ENCODE measurements at places on chromosomes 5 and 9.

DNA sequence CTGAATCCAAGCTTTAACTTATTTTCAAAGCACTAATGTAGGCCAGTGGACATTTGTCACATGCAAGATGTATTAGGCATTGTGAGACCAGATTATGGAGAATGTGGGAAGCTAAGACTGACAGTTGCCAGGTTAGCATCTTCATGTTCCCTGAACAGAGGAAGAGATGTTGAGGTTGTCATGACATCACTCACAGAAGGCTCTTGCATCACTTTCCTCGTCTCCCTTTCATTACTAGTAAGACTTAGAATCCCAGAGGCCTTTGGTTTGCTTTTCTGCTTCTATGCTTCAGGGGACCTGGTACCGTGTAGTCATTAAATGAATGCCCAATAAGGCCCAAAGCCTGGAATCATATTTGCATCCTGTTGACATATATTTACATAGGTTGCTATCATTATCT, 76.4 kb upstream of the RPS23 start:
- no peak for DNase-seq

DNA sequence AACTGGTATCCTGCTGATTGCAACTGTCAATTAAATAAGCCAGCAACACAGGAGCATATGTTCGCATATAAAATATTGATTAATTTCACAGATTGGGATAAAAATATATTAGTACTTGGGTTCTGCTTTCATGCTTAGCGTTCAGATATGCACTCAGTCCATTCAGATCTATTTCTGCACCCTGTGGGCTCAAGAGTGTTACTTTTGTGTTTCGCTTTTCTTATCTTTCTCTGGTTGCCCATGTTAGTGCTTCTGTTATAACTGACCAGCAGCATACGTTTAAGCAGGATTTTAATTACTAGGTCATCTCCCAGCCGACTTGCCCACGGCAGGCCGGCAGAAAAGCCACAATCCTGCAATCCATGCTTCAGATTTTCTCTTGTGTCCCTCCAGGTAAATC, 289.1 kb downstream of the EBF1 start:
- DNase-seq, result no peak

- DNase-seq, result no peak
Observed at GRCh38 chr5:109877670-109878045, 187.9 kb downstream of the MAN2A1 start.

DNA sequence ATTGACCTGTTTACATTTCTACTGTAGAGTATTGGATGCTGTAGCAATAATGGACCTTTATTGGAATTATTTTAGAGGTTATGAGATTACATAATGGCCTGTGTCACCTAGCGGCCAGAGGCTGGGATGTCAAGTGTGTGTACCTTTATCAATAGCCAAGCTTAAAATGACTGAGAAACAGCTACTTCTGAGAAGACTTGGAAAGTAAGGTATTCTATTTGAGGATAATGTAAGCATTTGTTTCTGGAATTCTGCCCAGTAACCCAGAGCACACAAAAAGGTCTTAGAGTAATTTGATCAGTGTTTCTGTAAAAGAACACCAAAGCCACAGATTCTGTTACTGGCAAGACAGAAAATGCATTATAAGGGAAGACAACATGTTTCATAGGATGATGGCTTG, 116.8 kb downstream of the MACIR start:
- DNase-seq, result no peak

DNA sequence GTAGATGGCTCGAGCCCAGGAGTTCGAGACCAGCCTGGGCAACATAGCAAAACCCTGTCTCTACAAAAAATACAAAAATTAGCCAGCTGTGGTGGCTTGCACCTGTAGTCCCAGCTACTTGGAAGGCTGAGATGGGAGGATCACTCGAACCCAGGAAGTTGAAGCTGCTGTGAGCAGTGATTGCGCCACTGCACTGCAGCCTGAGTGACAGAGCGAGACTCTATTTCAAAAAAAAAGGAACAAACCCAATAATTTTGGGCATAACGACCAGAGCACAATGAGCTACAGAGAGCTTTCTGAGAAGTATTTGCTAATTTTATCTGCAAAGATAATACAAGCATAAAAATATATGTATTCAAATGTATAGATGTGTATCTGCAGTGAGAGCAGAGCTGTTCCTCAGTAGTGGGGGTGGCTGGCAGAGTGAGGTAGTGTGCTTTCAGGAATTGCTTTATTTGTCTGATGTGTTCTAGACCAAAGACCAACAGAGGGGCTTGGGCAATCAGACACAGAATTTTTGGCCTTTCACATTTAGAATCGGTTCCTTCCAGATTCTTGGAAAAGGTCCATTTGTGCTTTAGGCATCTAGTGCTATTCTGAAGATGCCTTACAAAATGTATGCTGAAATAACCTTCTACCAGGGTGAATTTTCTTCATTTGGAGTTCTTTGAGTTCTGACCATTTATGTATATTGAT, 5.2 kb downstream of the DOCK8 start:
- DNase-seq, result no peak

DNA sequence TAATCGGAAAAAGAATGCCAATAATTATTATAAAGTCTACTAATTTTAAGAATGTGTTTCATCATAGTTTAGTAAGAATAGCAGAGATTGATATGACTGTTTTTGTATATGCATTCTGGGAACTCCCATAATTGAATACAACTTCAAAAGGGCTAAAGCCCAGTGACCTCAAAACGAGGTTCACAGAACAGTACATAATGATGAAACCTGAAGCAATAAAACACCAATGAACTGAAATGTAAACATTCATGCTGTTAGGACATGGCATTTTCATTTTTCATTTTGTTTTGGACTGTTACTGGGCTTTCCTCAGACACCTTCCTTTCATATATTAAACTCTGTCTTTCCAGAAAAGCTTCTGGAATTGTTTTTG, 684 bp upstream of the JMY start:
- no peak for DNase-seq

DNA sequence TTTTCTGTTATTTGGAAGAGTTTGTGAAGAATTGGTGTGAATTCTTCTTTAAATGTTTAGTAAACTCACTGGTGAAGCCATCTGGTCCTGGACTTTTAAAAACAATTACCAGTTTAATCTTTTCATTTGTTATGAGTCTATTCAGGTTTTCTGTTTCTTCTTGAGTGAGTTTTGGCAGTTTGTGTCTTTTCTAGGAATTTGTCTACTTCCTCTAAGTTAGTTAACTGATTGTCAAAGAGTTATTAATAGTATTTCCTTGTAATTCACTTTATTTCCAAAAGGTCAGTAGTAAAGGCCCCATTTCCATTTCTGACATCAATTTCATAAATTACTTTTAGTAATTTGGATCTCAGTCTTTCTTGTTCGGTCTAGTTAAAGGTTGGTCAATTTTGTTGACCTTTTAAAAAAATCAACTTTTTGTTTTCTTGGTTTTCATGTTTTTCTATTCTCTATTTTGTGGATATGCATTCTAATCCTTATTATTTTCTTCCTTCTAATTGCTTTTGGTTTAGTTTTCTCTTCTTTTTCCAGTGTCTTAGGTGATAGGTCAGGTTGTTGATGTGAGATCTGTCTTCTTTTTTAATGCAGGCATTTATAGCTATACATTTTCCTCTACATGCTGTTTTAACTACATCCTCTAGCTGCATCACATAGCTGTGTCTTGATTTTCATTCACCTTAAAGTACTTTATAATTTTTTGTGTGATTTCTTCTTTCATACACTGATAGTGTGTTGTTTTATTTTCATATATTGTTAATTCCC, 7.3 kb upstream of the SMIM3 start:
- no peak for DNase-seq

DNA sequence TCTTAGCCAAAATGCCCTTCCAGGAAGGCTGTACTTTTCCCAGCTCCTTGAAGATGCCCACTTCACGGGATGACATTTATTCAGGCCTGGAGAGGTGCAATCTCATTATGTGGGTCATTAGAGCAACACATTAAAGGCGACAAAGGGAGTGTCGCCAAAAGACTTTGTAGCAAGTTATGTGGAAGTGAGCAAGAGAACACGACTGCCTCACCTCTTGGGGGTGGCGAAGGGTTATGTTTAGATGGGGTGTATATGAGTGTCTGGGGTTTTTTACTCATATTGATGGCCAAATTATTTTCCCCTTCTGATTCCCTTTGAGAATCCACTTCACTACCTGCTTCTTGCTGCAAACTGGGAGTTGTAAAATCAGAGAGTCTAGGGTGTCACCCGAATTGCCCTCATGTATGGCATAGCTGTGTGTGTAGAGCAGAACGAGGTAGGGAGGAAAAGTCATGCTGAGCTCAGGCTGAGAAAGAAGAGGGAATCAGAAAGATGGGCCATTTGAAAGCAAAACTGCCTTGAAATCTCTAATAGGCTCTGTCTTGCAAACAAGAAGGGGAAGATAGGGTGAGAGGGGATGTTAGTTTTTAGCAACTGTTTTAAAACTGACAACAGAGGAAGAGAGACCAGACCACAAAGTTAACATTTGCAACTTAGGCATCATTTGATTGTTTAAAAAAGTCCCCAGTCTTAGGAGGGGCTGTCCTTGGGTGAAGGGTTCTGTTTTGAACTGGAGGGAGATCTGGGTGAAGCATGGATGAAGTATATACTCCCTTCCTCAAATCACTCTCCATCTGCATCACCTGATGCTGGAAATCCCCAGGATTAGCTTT, 97.1 kb upstream of the IL12B start:
- DNase-seq, result no peak

GRCh38 chr5:124453221-124454051, 293.0 kb downstream of the ZNF608 start:
- DNase-seq, result peak; percentile 26
